ENCODE measurements at places on chromosomes 6 and 20.

DNA sequence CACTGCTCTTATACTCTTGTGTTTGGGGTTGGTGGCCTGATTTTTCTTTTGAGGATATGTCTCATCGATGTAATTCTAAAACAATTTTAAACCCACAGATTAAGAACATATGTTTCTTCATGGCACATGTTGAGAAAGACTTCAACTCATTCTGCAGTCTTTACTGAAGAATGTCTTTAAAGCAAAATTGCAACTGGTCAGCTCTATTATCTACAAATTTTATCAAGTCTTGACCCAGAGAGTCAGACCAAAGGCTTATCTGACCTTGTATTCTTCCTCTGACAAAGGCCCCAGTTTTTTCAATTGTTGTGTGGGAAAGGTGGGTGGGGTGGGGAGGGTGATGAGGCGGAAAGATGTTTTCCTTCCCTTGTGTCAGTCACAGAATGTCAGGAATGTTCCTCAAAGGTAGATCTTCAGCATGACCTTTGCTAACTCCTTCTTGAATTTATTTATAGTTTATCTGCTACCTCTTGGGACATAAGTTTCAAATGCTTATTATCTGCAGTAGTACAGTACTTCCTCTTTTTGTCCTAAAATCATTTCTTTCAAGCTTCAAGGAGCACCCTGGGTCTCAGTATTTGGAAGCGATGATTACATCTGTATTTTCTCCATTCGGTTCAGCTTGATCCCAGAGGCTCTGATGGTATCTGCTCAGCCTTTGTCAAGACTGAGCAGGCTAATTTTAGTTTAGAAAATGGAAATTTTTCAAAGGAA lies 63.2 kb upstream of the TIAM2 start:
- DNase-seq, result no peak

DNA sequence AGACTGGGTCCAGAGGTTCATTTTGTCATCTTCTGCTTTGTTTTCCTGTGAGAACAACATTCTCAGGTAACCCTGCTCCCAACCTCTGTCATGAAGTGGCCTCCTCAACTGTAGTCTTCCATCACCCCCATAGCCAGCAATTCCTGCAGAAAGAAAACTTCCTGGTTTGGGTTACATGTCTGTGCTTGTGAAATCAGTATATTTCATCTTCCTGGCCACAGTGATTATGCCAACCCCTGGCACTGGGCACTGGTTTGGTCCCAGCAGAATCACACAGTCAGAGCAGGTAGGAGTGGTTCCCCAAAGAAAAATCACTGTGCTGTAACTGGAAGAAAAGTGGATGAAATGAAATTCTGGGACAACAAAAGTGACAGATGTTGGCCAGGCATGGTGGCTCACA lies 52.5 kb downstream of the CRYBG1 start:
- no peak for DNase-seq

DNA sequence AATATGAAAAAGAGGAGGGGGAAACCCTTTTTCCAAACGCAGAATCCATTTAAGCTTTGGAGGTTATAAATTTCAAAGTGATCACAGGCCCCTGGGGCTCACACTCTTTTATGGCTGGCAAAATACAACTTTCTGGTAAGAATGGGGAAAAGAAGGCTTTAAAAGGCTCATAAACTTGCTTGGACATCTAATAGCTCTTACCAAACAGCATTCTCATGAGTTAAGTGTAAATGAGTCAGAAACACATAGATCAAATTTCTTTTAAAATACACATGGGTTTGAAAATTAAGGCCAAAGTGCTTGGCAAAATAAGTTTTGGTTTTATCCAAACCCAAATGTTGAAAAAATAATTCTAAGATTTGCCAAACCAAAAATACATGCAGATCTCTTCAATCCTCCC lies 154.6 kb downstream of the SOBP start:
- no peak for DNase-seq

DNA sequence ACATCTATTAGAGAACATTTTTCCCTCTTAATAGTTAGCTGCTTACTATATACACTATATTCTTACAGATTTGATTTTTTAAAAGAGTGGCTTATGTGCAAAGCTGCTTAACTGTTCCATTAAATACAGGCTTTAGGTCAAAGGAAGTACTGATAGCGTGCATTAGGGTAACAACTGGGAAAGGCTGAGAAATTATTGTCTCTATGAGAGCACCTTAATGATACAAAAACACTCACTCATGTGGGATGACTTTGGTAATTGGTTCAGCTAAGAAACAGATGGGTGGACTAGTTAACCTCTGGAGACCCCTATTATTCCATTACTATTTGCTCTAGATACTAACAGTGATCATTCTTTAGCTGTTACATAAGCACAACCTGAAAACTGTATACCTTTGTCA lies 4.0 kb downstream of the DCDC2 start:
- DNase-seq, result no peak

DNA sequence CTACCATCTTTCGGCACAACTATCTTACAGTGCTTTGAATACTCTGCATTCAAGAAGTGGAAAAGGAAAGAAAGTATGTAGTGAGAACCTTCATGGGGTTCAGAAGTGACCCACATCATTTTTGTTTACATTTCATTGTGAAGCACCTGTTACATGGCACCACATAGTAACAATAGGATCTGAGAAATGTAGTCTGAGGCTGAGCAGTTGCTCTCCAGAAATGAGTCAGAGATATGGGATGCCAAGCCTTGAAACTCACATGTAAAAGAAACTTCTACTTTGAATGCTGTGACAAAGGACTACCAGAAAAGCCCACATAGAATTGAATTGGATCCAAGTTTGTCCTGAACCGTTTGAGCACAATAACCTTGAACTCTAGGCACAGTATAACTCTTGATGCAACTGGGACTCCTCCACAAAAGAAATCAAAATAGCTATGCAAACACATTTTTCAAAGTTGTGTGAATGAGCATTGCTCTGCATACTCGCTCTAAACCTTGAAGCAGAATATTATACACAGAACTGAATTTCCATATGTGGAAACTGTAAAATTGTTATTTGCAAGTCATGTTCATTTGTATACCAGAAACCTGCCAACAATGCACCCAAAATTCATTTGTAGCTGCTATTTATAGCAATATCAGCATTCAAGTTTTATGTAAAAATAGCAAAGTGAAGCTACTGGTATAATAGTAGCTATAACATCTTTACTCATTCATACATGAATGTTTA lies 400.9 kb upstream of the POU3F2 start:
- DNase-seq, result no peak

- DNase-seq, result no peak
Observed at GRCh38 chr6:149129371-149130077, 188.0 kb upstream of the TAB2 start.

GRCh38 chr20:56930876-56931275 lies 301.8 kb downstream of the TFAP2C start:
- no peak for DNase-seq

DNA sequence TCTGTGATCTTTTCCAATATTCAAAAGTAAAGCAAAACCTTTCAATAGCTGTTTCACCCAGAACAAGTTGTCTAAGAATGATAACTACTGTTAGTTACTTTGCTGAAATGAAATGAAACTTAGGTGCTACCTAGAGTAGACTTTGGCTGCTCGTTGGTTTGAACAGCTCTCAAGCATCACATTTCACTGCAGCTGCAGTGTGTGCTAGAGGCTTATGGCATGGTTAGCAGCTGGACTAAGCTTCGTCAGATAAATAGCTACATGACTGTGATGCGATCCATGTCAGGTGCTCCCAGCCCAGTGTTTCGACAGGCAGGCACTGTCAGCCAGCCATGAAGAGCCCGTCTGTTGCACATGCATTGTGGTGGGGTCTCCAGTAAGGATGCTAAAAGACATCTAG lies 201.1 kb downstream of the TFAP2B start:
- DNase-seq, result no peak

- DNase-seq, result no peak
Observed at GRCh38 chr6:155351273-155352129, 37.2 kb upstream of the TFB1M start.
